ENCODE measurements at places on chromosomes 4 and X. TPM values are rescaled to one million over a fixed set of nuclear protein-coding genes. Genes with fewer than 3 reads are reported as not detected.

- no peak overlapping the region for H3K27ac ChIP-seq
- no peaks in the 10 kb centered on the region for H3K4me1 ChIP-seq
- H3K36me3 ChIP-seq = no peaks in the 10 kb centered on the region
- no peak for DNase-seq
- no peak overlapping the region for H3K4me3 ChIP-seq
- no peaks in the 10 kb centered on the region for H3K27me3 ChIP-seq
Observed at GRCh38 chrX:122552286-122552800, 631.7 kb upstream of the GRIA3 start.

DNA sequence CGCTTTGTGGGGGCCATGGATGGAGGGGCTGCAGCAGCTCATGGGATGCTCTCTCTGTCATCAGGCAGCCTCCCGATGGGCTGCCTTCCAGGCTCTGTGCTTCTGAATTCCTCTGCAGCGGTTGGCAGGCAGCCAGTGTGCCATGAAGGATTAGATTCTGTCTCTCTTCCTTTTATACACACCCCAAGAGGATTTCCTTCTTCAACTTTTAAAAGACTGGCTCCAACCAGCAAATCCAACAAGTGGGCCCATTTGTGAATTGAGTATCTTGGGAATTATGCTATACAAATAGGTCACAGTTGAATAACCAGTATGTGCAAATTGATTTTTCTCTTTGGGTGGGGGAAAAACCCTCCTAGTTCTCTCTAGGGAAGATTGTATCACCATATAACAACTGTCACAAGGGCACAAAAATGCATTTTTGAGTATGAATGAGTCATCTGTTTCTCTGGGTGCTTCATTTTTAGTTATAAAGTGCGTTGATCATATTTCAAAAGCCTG is 96.8 kb upstream of the FAT1 start:
- no peaks in the 10 kb centered on the region for H3K4me1 ChIP-seq
- no peaks in the 10 kb centered on the region for H3K27me3 ChIP-seq
- no peak for DNase-seq
- H3K36me3 ChIP-seq = no peaks in the 10 kb centered on the region
- H3K4me3 ChIP-seq = no peak overlapping the region

MAPK10 gene
- 4.2 TPM for total RNA-seq

GRCh38 chr4:123430031-123430430 is 33.4 kb downstream of the SPRY1 start:
- H3K4me3 ChIP-seq = no peak overlapping the region
- H3K27ac ChIP-seq = no peak overlapping the region
- H3K27me3 ChIP-seq = no peaks in the 10 kb centered on the region
- H3K36me3 ChIP-seq = no peaks in the 10 kb centered on the region
- no peaks in the 10 kb centered on the region for H3K4me1 ChIP-seq
- DNase-seq = no peak

DNA sequence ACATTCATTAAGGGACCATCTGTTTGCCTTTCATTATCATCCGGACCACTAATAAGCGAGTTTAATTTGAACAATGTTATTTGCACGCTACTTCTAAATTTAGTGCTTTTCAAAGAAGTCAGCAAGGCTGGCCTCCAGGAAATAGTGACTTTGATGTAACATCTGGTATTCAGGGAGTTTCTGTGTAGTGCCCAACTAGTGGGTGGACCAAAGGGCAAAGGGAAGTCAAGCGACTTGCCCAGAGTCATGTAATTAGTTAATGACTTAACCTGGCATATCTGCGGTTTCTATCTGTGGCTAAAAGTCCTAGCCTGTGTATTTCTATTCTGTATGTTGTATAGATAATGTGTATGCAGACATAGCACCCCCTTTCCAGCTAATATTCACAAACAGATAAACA is 56.3 kb upstream of the LCORL start:
- no peak for DNase-seq
- 0 out of 2 replicates have a peak, but pooled peaks cover 2% of the 10 kb centered on the region for H3K27me3 ChIP-seq
- no peak overlapping the region for H3K27ac ChIP-seq
- H3K4me3 ChIP-seq = no peak overlapping the region
- no peaks in the 10 kb centered on the region for H3K36me3 ChIP-seq

- H3K4me3 ChIP-seq = no peak overlapping the region
- no peaks in the 10 kb centered on the region for H3K36me3 ChIP-seq
- DNase-seq = no peak
- no peaks in the 10 kb centered on the region for H3K4me1 ChIP-seq
Observed at GRCh38 chr4:3016961-3017360, 53.6 kb downstream of the GRK4 start.

Data from PC-9 (cell line).